Common myeloid progenitor, CD34-positive (primary cell): ENCODE measurements at places on chromosomes 1 and 21.

DNA sequence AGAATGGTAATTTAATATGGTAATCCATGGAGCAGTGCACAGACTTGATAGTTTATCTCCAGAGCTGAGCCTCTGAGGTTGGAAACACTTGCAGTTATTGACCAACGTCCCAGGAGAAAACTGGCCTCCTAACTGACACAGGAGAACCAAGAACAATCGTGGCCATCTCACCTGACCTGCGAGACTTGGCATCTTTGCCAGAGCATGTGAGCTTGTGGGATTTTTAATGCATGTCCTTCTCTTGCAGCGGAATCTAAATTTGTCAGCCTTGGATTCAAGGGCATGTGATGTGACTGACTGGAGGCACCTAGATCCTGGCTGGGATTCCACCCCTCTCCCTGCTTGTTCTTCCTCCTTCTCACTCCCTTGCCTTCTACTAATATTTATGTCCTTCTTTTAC, 27.8 kb upstream of the SLC26A9 start:
- no peak for DNase-seq

DNA sequence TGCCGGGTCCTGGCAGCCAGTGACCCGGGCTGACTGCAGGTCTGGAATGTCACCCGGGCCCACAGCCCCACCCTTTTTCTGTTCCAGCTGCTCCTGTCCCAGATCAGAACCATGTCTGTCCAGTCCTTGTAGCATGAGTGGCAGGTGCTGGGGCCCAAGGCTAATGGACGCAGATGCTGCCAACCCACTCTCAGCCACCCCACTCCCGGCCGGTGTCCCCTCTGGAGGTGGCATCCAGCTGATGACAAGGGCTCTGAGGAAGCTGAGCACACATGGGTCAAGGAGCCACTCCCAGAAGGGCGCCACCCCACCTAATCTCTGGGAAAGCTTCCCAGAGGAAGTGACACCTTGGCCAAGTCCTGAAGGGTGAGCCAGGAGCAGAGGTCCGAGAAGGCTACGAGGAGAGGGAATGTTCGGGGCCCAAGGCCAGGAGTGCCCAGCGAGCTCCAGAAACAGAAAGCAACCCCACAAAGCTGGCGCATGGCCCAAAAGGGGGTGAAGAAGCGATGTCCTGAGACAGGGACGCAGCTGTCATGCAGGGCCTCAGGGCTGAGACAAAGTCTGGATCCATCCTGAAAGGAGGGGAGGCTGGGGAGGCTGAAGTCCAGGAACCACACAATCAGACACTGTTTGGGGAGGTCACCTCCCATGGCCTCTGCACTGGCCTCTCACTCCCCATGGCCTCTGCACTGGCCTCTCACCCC, 39.5 kb downstream of the ACOT7 start:
- DNase-seq: no peak

DNA sequence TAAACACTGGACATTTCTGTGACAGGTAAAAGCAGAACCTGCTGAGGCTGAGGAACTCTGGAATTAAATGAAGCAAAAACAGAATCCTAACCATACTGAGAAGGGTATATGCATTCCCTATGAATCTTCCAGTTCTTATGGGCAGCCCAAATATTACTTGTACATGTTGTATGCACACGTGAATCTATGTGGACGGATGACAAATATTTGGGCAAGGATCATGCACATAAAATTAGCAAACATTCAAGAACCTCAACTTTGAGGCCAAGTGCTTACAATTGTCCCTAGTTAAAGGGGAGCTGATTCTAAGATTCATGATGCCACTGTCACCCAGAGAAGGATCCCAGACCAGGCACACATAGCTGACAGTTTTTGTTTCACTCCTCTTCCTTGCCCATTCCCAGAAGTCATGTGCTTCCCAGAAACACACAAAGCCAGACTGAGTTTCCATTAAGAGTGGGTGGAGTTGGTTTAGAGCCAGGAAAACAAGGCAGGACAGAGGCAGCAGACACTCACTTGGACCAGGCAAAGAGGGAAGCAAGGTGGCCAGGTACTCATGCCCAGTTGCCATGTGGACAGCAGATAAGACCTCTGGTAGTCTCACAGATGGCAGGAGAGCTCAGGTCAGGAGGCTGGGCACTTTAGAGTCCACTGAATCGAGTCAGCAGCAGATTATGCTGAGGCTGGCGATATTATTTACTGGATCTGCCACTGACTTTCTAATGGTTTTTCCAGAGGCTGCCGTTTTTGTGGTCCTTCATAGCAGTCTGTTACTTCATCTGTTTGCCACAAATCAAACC, 25.6 kb downstream of the AK2 start:
- DNase-seq: no peak

- DNase-seq: no peak
Observed at GRCh38 chr1:108884968-108885367, 8.2 kb downstream of the GPSM2 start.

GRCh38 chr1:113610372-113610771, 148.9 kb downstream of the PHTF1 start:
- no peak for DNase-seq
